ENCODE measurements at places on chromosomes 7 and 10.

DNA sequence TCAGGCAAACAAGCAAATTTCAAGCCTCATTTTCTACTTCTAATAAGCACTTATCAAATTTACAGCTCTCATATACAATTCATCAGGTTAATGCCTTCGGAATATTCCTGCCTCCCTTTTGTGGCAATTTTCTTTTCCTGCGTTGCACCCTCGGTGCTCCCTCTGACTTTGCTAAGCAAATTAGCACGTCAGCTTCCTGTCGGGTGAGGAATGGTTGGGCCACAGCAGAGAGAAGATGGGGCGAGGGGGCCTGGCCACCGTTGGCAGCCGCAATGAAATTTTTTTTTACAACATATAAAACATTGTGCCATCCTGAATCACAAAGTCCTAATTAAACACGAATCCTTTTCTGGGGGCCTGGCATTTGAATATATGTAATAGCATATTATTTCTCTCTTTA, 28.1 kb downstream of the ELFN1 start:
- DNase-seq, result no peak

- DNase-seq, result no peak
These were observed 28.6 kb downstream of the ZC3HAV1 start for GRCh38 chr7:139080905-139081304.

DNA sequence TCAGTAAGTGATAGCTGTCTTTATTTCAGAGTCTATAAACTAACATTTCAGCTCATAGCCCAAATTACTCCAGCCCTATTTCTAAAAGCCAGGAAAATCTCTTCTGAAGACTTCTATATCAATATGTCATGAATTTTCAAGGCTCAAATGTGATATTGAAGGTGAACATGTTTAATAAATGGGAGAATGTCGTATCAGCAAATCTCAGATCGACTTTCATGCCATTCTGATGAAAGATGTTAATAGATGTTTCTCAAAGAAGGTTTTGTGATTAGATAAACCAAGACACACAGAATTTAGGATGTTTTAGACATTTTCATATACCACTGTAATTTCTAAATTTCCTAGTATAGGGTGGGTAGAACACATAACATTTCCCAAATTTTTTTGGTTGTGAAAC, 380.6 kb downstream of the ARL4A start:
- DNase-seq, result no peak

- no peak for DNase-seq
These were observed 80.4 kb downstream of the TES start for GRCh38 chr7:116290740-116291139.

DNA sequence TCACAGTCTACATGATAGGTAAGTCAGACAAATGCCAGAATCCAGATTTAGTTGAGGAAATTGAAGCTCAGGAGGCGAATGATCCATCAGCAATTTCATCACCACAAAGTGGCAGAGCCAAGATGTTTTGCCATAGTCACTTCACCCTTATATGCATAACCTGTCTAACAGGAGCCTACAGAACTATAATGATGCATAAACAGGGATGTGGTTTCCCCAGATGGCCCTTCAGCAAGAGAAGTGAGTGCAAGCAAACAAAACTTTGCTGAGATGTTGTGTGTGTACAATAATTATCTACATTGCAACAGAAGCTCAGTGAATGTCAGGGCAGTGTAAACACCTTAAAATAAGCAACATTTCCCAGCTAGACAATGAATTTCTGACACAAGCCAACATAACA, 28.6 kb downstream of the PON3 start:
- DNase-seq, result no peak

- DNase-seq, result no peak
These were observed 1.6 kb downstream of the GLUD1 start for GRCh38 chr10:87092861-87093631.

- DNase-seq, result no peak
These were observed 55.1 kb upstream of the PTPN12 start for GRCh38 chr7:77482015-77482414.

- no peak for DNase-seq
These were observed 59.5 kb downstream of the ST8SIA6 start for GRCh38 chr10:17394854-17395253.

DNA sequence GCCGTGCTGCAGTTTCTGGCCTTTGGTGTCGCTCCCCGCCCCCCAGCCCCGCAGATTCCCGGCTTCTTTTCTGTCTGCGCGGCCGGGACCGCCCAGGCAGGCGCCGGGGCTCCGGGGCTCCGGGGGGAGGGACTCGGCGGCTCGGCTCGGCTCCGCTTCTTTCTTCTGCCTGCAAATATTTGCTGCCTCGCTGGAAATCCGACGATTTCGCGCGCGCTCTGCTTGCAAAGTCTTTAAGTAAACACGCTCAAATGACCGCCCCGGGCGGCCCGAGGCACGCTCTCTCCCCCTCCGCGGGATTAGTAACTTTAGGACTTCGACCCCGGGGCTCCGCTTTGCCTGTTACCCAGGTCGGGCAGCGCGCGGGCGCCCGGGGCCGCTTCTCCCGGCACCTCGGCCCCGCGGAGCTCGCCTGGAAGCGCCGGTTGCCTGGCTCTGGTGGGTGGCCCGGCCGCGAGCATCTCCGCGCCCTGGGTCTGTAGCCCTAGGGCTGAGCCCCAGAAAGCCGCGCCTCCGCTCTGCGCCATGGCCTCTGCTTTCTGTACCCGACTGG, 3.9 kb upstream of the GATA3 start:
- DNase-seq, result peak; percentile 68

DNA sequence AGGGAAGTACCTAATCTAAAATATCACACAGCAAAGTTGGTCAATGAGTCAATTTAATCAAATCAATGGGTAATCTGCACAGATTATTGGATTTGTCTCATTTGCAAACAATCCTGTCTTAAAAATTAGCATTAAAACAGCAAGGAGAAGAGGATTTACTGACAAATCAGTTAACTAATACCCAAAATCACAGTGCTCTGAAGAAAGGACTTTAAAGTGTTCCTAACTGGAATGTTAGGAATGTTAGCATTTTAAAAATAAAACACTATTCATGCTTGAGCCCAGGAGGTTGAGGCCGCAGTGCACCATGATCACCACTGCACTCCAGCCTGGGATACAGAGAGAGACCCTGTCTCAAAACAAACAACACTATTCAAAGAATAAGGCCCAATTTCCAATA, 83.1 kb downstream of the CHCHD3 start:
- DNase-seq, result no peak

GRCh38 chr7:82438521-82438920, 5.1 kb downstream of the CACNA2D1 start:
- peak; percentile 36 for DNase-seq

DNA sequence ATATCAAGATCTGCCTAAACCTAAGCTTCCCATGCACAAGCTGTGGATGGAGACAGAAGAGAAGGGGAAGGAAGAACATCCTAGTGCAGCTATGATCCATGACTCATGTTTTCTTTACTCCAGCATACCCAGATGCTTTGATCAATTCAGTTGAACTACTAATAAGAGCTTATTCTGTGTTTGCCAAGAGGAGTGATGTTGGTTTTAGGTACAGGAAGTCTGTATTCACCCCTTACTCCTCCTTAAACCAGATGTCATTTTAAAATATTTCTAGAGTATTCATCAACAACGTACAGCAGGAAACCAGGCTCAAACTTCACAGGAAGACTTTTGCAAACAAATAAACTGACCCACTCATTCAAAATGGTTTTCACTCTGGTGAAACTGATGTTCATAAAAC, 29.2 kb downstream of the PANK1 start:
- DNase-seq, result no peak

DNA sequence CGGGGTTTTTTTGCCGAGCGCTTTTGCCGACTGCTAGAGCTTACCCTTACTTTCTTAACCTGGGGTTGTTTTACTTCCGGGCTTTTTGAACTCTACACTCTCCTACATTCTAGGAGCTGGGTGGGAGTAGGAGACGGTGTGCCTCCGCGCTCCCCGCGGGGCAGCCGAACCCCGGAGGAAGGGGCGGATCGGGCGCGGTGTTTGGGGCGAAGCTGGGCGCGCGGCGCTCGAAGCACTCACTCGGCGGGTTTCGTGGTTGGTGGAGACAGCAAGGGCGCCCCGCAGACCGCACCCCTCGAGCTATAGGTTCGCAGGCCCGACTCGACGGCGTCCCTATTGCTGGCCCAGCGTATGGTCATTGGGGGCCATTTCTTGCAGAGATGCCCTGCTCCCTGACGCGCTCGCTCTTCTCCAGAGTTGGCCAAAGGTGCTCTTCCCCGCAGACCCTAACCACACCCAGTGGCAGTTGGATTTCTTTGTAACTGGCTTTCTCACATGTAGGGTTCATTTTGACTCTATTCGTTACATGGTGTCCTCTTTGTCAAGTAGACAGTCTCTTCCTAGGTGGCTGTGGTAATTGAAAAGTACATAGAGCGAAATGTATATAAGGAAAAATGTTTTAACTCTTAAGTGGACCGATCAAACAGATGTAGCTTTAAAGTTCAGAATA, 364 bp downstream of the ZNF518A start:
- no peak for DNase-seq

- no peak for DNase-seq
These were observed 129.1 kb downstream of the LRRC4 start for GRCh38 chr7:127901895-127902703.

DNA sequence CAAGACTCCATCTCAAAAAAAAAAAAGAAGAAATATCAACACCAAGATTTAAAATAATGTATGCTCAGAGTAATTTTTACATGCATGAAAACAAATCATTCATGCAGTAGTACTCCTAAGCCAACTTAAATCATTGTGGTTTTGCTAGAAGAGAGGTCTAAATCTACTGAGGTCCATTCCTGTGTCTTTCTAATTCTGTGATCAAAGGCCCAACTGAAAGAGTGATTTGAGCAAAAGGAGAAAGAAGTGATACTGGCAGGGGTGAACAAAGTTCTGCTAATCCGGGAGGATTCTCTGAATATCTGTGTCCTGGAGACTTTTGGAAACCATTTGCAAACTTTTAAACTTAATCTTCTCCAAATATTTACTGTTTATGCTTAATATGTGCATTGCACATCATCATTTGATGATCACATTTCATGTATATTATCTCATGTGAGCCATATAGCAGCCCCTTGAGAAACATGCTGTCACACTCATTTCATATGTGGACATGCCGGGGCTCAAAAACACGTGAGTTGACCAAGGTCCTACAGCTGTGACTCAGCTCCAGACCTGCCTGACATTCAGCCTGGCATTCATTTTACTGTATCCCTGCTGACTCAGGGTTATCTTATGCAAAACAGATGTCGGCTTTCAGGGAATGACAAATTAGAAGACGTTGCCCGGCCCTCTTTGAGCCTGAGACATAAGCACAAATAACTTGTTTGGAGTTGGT, 76.4 kb downstream of the FAM107B start:
- DNase-seq, result no peak

GRCh38 chr10:25059990-25060389, 43.6 kb downstream of the THNSL1 start:
- DNase-seq, result no peak

DNA sequence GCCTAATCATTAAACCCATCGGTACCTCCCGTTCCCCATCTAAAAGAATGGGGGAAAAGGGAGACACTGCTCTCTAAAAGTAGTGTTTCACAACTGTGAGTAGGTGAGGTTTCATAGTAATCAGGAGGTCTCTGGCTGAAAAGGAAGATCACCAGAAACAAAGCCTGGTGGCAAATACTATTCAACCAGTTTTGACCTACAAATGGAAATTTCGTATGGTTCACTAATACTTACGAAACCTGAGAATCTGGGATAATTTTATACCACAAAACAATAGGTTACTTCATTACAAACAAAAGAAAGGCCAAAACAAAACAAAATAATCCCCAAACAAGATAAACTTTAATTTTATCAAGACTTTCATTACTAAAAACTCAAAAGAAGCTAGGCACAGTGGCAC, 28.4 kb upstream of the ANLN start:
- no peak for DNase-seq

DNA sequence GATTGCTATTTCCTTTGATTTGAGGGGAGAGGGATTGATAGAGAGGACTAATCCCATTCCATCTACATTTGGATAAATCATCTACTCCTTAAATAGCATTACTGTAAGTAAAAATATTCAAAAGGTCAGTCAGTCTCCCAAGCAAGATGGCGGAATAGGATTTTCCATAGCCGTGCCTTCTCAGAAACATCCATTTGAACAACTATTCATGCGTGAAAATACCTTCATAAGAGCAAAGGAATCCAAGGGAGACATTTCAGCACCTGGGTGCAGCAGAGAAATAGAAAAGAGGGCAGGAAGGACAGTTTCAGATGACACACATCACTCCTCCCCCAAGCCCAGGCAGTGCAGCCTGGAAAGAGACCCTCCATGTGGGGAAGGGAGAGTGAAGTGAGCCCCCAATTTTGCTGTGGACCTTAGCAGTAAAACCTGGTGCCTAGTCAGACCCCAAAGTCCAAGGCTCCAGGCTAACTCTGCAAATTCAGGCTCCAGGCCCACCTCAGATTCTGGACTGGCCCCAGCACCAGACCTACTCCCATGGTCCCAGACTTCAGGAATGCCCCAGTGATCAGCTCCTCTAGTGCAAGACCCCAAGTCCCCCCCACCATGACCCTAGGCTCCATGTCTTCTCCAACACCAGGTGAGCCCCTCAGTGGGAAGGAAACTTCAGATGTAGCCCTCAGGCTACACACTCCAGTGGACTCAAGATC, 104.3 kb upstream of the LANCL2 start:
- DNase-seq, result no peak

- DNase-seq, result no peak
These were observed 488.0 kb upstream of the POM121L12 start for GRCh38 chr7:52547308-52547910.

GRCh38 chr7:11430841-11431240, 401.2 kb downstream of the THSD7A start:
- no peak for DNase-seq

DNA sequence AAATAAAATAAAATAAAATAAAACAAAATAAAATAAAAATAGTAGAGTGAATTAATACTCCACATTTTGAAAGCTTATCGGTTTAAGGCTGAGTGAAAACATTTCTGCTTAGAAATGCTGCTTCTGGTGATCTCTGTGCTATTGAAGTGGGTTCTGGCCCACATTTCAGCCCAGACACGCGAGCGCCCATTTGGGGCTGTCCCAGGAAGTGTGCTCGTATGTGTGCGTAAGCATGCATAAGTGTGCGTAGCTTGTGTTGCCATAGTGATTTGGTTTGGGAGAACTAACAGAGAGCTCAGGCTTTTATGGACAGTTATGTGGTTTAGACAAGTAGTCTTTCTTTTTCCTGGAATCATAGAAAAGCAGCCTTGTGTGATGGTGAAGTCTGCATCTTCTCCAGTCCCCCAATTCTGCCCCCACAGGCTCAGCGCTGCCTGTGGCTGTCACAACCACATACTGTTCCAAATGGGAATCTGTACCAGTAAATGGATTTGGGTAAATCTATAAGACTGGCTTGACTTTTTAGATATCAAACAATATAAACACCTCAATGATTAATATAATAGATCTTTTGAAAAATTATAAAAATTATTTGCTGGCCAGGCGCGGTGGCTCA, 29.8 kb upstream of the PURB start:
- DNase-seq, result peak; percentile 44

DNA sequence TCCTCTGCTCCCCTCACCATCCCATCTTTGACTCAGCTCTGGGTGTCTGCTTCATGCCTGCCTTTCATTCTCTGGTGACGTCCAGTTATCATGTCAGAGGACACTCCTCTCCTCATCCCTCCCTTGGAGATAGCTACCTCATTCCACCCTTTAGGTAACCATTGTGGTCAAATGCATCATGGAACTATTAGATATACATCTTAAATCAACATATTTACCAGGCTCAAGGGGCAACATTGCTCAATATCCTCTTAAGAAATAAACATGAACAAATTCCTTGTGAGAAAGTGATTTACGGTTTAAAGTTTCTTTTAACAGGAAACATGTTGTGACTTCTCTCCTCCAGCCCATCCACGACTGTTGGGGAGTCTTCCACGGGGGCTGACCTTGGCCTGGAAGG, 511.6 kb upstream of the IGFBP3 start:
- DNase-seq, result no peak

GRCh38 chr7:146067880-146068279, 48.7 kb upstream of the CNTNAP2 start:
- DNase-seq, result no peak

All from brain (organoid and tissue), 16 donors.